Parietal lobe (tissue), 2 donors: ENCODE measurements at places on chromosomes 2 and 18. TPM values are rescaled to one million over a fixed set of nuclear protein-coding genes. Genes with fewer than 3 reads are reported as not detected.

Gene NR4A2
- total RNA-seq: 12.2 TPM

Gene CCDC74B
- total RNA-seq: 5.6 TPM

Gene OXER1
- 0.31 TPM for total RNA-seq

Gene SERPINB3
- total RNA-seq: not detected

Gene TANC1
- total RNA-seq: 16.0 TPM

Gene GALNT3
- 7.8 TPM for total RNA-seq

Gene CASP10
- 2.2 TPM for total RNA-seq

Gene PPP1R1C
- 0.94 TPM for total RNA-seq

Gene PLCD4
- total RNA-seq: 2.2 TPM

Gene LHCGR
- total RNA-seq: not detected

Gene SFTPB
- not detected for total RNA-seq

Gene KCNIP3
- total RNA-seq: 15.3 TPM

Gene MYO1B
- 75.4 TPM for total RNA-seq

Gene HTR2B
- total RNA-seq: 0.31 TPM

Gene CTLA4
- total RNA-seq: not detected

Gene IAH1
- 89.2 TPM for total RNA-seq

Gene BOK
- total RNA-seq: 19.4 TPM

Gene C2orf92
- 11.3 TPM for total RNA-seq

Gene GDF7
- total RNA-seq: 0.31 TPM

Gene CPO
- total RNA-seq: not detected

Gene IL18RAP
- total RNA-seq: not detected

Gene BUB1
- 16.6 TPM for total RNA-seq

Gene WNT6
- not detected for total RNA-seq

Gene LRRC30
- not detected for total RNA-seq

Gene MORN2
- total RNA-seq: 21.3 TPM

Gene RBMS1
- 13.8 TPM for total RNA-seq

Gene NOSTRIN
- total RNA-seq: 7.2 TPM

Gene IL18R1
- total RNA-seq: 0.63 TPM

Gene RTP5
- total RNA-seq: 3.1 TPM

Gene TEKT4
- total RNA-seq: not detected

Gene CHAC2
- 3.8 TPM for total RNA-seq

Gene PHLPP1
- 29.7 TPM for total RNA-seq

Gene EPHA4
- 123 TPM for total RNA-seq

Gene MARCHF4
- total RNA-seq: 18.5 TPM

Gene IL1RN
- total RNA-seq: not detected

Gene AQP12A
- total RNA-seq: not detected

Gene ASB18
- total RNA-seq: not detected

Gene RASGRP3
- 12.2 TPM for total RNA-seq

Gene C2orf66
- total RNA-seq: 1.3 TPM

Gene RGPD4
- total RNA-seq: not detected

Gene IL1RL1
- total RNA-seq: not detected

Gene DUSP2
- 4.4 TPM for total RNA-seq

Gene POTEI
- total RNA-seq: 0.31 TPM

Gene BMP10
- total RNA-seq: not detected

Gene GPR55
- total RNA-seq: not detected

Gene DNER
- 93.3 TPM for total RNA-seq

Gene IGFBP5
- 11.6 TPM for total RNA-seq

Gene GAD1
- total RNA-seq: 162 TPM

Gene ANKRD30B
- total RNA-seq: 2.2 TPM

Gene CCDC150
- 9.4 TPM for total RNA-seq

Gene RAB6C
- 0.63 TPM for total RNA-seq
